ENCODE measurements at places on chromosomes 5 and 9.

DNA sequence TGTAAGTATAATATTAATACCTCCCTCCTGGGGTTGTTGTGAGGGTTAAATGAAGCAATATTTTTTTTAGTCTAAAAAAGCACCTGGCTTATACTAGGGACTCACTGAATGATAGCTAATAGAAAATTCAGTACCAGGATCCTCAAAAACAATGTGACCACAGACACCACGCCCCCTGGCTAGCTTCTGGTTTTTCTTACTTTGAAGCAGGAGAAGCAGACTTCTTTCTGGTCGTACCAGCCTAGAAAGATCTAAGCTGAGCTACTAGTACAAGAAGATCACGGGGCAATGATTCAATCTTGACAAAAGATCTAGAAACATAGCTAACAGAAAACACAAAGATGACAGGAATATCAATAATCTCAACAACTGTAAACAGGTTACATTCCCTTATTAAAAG, 218.5 kb upstream of the SLC30A5 start:
- peak; percentile 45 for DNase-seq

DNA sequence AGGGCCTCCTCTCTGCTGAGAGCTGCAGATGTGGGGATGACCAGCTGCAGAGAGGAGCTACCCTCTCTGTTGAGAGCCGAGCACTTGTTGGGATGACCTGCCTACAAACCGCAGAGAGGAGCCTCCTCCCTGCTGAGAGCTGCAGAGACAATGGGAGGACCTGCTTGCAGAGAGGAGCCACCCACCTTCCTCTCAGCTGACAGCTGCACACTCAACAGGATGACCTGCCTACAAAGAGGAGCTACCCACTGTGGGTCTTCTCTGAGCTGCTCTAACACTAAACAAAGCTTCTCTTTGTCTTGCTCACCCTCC, 19.6 kb downstream of the TMEM38B start:
- DNase-seq = no peak

- DNase-seq = no peak
Measured at GRCh38 chr5:88734191-88734640, 148.8 kb downstream of the MEF2C start.

GRCh38 chr9:6128030-6128429, 87.6 kb upstream of the IL33 start:
- no peak for DNase-seq

GRCh38 chr9:134034215-134035040, 9.1 kb downstream of the BRD3OS start:
- no peak for DNase-seq

DNA sequence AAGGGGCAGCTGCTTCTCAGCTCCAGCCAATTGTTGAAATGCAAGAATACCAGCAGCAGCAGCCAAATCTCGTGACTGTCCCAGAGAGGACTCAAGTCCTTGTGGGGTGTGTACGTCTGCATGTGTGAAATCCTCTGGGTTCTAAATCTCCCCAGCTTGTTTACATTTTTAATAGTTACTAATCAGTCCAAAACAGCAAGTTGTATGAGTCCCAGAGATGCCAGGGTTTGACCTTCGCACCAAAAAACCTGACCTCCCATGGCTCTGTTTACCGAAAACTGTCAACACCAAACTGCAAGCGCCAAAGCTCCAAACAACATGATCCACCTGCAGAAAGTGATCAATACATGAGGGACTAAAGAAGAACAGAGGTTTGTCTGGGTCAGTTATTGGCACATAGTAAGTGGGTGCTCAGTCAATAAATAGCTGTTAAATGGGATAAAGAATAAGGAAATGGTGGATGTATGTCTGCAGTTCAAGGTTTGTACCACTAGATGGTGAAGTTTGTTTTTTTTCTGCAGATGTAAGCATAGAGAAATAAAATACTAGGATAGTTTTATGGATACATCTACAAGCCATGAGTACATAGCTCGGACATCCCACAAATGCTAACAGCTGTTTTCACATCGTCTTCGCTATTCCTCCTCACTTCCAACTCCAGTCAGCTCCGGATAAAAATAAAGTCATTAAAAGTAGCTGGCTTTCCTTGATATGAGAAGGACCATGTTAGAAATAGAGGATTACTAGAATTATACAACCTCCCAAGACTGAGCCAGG, 85.3 kb upstream of the ADRB2 start:
- DNase-seq = no peak

GRCh38 chr9:976943-977837, 735 bp downstream of the DMRT3 start:
- DNase-seq = no peak

DNA sequence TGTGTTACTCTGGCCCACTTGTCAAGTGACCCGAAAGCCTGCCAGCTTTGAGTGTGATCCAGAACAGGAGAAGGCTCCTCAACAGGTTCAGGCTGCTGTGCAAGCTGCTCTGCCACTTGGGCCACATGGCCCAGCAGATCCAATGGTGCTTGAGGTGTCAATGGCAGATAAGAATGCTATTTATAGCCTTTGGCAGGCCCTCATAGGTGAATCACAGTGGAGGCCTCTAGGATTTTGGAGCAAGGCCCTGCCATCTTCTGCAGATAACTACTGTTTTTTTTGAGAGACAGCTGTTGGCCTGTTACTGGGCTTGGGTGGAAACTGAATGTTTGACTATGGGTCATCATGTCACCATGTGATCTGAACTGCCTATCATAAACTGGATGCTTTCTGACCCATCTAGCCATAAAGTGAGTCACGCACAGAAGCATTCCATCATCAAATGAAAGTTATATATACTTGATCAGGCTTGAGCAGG, 180.8 kb downstream of the CARTPT start:
- DNase-seq = no peak

GRCh38 chr5:65329266-65329665, 152.5 kb downstream of the ADAMTS6 start:
- DNase-seq = no peak

DNA sequence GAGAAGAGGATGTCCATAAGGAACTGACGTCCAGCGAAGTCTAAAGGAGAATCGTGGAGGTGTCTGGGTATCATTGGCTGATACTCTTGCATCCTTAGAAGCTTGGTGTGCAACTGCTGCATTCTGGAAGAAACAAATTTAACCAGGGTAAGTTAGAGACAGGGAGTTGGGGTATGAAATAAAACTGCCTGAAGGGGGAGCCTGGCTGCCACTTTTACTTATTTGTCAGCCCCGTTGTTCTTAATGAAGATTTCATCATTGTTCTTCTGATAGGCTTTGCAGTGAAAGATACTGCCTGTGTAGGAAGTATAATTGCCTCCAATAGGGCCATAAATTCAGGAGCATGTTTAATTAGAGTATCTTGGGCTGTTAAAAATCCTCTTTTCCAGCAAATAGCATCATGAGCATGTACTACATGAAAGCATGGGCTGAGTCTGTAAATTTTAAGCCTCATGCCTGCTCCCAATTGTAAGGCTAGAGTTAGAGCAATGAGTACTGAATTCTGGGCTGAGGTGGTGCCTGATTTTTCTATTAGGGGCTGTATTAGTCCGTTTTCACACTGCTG, 1264.5 kb upstream of the ACO1 start:
- DNase-seq = peak; percentile 31

GRCh38 chr5:38069360-38069759, 189.0 kb upstream of the EGFLAM start:
- no peak for DNase-seq

Data from activated CD8-positive, alpha-beta memory T cell treated with anti-CD3 and anti-CD28 coated beads, Interleukin-2, amount 50 U/mL, for 4 hours (primary cell).